ENCODE measurements at places on chromosomes 11 and 22. TPM values are rescaled to one million over a fixed set of nuclear protein-coding genes. Genes with fewer than 3 reads are reported as not detected.

DNA sequence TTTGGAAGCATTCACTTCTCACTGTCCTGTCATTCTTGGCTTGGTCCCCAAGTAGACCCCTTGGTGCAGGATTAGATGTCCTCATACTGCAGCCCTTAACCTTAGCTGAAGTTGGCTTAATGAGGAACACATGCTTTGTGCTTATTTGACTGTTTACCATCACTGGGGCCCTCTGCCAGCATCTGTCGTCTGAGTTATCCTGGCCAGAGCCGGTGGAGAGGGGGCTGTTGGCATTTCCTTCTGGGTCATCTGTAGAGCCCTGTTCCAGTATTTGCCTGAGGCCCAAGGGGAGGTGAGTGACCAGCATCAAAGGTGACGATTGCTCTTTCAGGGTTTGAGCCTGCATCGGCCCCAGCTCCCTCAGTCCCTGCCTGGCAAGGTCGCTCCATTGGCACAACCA lies 126.4 kb upstream of the RASSF10 start:
- no peak for DNase-seq

- DNase-seq: no peak
These were observed 460.5 kb downstream of the LRRC4C start for GRCh38 chr11:40998920-40999319.

GRCh38 chr11:2515401-2516275 lies 70.8 kb downstream of the KCNQ1 start:
- no peak for DNase-seq

Gene ABCC8
- 1.1 TPM for polyA plus RNA-seq

Gene MUC2
- 0.27 TPM for polyA plus RNA-seq

GRCh38 chr11:86519064-86519911 lies 144.6 kb downstream of the CCDC81 start:
- DNase-seq: no peak

GRCh38 chr11:115458877-115459276 lies 45.3 kb downstream of the CADM1 start:
- DNase-seq: no peak

- DNase-seq: no peak
These were observed at the start of gene RBMXL2 for GRCh38 chr11:7088921-7089320. TSS of gene RBMXL2 (plus strand) at chr11:7088998. CDS start at chr11:7089121, 123 bp downstream.

GRCh38 chr11:65857500-65857852 lies 504 bp downstream of the CFL1 start:
- no peak for DNase-seq

- DNase-seq: no peak
These were observed 123.7 kb downstream of the MIAT start for GRCh38 chr22:26781062-26781461.

Gene C11orf21
- 0.56 TPM for polyA plus RNA-seq

GRCh38 chr11:2788168-2789071 lies 88.6 kb upstream of the KCNQ1OT1 start:
- DNase-seq: no peak

DNA sequence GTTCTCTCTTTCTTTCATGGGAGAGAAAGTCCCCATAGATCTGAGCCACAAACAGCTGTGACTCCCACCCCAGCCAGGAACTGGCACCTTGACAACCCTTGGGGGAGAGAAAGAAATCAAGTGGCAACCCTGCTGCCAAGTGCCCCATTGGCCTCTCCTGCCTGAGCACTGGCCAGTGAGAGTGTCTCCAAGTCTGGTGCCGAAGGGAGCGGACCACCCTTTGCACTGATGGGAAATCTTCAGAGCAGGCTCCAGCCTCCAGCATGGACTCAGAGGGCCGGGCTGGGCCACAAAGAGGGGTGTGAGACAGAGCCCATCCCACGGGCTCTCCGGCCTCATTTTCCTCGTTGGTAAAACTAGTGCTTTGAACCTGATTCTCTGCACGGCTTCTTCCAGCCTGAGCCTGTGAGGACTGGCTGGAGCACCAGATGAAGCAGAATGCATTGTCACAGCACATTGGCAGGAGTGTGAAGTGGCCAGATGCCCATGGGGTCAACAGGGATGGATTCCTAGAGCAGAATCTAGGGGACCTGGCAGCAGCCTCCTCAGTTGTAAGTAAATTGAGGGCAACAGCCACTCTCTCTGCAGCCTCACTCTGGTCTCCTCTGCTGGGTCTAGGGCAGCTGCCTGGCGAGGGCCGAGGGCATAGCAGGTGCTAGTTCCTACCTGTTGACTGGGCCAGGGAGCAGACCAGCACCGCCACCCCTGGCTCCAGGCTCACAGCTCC lies 81.4 kb downstream of the TRIM29 start:
- DNase-seq: no peak

Gene PRMT3
- polyA plus RNA-seq: 17.6 TPM

- DNase-seq: no peak
These were observed 510.7 kb downstream of the CNTN5 start for GRCh38 chr11:99531468-99531867.

GRCh38 chr11:112221274-112221835 lies 4.9 kb upstream of the PTS start:
- DNase-seq: no peak

GRCh38 chr11:18171377-18172000 lies 1.1 kb upstream of the MRGPRX4 start:
- peak; percentile 1 for DNase-seq

- DNase-seq: no peak
These were observed 36.1 kb upstream of the ANKK1 start for GRCh38 chr11:113351480-113351879.

DNA sequence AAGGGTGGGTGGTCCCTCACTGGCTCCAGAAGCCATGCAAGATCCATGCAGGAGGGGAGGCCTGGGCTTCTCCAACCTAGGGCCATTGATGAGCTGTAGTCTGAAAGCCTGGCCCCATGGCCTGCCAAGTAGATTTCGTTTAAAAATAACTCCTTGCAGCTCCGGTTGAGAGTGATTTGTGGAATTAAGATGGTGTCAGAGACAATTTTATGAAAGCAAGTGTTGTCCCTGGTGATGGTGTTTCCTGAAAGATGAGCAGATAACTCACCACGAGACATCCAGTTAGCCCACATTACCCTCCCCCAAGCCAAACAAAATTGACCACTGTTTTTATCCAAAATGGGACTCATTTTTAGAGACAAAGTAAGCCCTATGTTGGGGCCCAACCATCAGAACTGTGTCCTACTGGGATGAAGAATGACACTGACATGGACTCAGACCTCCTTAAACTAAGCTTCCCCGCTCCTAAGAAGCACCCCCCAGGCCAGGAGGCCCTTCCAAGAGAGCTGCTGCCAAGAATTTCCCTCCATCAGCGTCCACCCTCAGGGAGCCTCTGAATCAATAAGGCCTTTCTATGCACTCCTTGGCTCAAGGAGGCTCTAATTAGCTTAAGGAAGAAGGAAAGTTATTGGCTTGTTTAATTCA lies 174.2 kb upstream of the NCAM1 start:
- no peak for DNase-seq

GRCh38 chr11:69049490-69049867 lies 747 bp downstream of the TPCN2 start:
- no peak for DNase-seq

Gene FAM227A
- polyA plus RNA-seq: 5.3 TPM

Gene SLC22A8
- 48.6 TPM for polyA plus RNA-seq
